ENCODE measurements at places on chromosomes 16 and 17.

- no peak for DNase-seq
Observed at GRCh38 chr16:56697456-56698155, 15.3 kb downstream of the MT1X start.

DNA sequence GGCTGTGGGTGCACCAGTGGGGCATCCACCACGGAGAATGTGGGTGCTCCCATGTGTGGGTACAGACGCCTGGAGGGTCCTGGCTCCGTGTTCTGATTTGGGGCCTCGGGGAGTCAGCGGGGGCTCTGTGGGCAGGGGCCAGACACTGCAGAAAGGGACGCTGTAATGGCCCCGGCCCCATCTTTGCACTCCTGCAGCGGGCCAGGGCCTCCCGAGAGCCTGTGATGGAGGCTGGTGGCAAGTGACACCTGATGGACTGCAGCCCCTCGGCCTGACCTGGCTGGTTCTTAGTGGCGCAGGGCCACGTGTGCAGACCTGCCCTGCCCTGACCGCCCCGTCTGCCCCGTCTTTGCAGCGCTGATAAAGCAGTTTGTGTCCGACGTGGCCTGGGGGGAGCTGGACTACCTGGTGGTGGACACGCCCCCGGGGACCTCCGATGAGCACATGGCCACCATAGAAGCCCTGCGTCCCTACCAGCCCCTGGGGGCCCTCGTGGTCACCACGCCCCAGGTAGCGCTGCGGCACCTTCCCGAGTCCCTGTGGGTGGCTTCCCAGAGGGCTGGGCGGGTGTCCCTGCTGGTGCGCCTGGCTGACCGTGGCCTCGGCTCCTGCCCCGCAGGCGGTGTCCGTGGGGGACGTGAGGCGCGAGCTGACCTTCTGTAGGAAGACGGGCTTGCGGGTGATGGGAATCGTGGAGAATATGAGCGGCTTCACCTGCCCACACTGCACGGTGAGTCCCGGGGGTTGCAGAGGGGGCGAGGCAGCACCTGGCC lies 4.7 kb downstream of the NUBP2 start:
- DNase-seq: no peak

- no peak for DNase-seq
Observed at GRCh38 chr16:50567651-50568050, 19.5 kb downstream of the NKD1 start.

- DNase-seq: no peak
Observed at GRCh38 chr17:77719806-77720205, 238.7 kb upstream of the TNRC6C start.

DNA sequence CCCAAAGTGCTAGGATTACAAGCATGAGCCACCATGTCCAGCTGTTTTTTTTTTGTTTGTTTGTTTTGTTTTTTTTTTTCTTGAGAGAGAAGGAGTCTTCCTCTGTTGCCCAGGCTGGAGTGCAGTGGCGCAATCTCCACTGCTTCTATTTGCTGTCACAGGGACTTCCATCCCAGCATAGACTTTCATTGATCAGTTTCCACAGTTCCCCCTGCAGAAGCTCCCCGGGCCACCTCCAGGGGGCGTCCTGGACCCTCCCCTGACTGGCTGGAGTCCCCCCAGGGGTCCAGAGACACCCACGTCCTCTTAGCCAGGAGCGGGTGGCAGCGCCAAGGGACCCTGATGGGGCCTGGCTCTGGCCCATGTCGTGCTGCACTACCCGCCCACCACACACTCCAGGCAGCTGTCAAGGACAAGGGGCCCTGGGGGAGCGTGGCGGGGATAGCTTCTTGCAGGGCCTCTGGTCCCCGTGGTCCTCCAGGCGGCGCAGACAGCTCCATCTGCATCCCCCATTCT lies 3.1 kb upstream of the NPW start:
- DNase-seq: no peak

DNA sequence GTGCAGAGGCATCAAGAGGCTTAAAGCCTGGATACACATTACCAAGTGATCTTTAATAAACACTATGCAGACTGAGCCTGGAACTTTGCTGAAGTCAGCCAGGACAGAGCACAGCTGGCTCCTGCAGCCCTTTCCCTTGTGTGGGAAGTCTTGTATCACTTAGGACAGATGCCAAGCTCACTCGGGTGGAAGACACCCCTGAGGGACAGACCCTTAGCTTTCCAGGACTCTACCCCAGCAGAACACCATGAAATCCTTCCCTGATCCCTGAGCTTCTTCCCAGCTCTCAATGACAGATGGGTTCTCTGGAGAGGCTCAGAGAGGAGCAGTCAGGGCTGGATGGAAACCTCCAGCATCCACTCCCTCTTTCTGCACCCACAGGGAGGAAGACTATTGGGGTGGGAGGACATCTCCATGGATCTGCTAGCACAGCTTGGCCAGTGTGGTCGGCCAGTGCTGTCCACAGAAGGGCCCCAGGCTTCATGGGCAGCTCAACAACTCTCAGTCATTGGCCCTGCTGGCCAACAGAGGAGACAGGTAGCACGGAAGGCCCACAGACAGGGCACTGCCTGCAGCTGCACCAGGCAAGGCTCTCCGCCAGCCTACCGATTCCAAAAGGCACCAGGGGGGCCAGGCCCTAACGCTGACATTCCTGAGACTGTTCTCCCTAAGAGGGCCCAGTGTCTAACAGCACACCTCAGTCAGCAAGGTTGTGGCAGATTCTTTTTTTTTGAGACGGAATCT lies 15.9 kb downstream of the RAB5C start:
- no peak for DNase-seq

DNA sequence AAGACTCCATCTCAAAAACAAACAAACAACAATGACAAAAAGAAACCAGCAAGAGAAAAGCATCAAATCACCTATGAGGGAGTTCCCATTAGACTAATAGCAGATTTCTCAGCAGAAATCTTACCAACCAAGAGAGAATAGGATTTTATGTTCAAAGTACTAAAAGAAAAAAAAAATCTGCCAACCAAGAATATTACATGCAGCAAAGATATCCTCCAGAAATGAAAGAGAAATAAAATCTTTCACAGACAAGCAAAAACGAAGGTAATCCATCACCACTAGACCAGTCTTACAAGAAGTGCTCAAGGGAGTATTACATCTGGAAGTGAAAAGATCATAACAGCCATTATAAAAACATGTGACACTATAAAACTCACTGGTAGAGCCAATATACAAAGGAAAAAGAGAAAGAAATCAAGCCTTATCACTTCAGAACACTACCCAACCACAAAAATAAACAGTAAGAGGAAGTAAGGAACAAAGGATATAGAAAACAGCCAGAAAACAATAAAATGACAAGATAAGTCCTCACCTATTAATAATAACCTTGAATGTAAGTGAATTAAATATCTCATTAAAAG lies 66.3 kb downstream of the STX8 start:
- no peak for DNase-seq

GRCh38 chr17:82229698-82230608 lies 1.1 kb downstream of the SLC16A3 start:
- DNase-seq: no peak

DNA sequence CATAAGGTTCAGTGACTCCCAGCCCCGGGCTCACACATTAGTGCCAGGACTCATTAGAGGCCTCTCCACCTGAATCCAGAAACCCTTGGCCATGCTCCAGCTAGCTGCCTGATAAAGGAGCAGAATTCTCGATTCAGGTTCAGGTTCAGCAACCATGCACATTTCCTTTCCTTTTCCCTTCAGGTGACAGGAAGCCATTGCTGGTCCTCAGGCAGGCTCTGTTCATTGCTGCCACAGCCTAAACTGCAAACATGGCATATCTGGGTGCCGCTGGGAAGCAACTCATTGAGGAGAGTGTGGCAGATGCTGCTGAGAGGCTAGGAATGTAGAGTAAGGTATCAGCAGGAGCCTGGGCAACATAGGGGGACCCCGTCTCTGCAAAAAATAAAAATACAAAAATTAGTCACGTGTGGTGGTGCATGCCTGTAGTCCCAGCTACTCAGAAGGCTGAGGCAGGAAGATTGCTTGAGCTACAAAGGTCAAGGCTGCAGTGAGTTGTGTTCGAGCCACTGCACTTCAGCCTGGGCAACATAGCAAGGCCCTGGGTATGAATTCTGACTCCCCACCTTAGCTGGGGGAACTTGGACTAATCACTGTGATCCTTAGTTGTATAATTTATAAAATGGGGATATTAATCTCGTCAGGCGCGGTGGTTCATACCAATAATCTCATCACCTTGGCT lies 28.7 kb downstream of the ARL4D start:
- no peak for DNase-seq

GRCh38 chr17:78029697-78030096 lies 71.2 kb downstream of the TNRC6C start:
- no peak for DNase-seq

DNA sequence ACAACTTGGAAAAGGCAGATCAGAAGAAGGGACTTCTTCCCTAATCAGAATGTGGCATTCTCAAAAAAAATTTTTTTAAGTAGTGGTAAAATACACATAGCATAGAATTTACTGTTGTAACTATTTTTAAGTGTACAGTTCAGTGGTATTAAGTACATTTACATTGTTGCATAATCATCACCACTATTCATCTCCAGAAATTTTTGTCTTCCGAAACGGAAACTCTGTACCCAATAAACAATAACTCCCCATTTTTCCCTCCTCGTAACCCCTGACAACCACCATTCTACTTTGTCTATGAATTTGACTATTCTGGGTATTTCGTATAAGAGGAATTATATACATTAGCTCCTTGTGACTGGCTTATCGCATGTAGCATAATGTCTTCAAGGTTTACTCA lies 18.9 kb downstream of the METTL9 start:
- DNase-seq: no peak

GRCh38 chr16:8963010-8963820 lies 491 bp downstream of the USP7 start:
- no peak for DNase-seq

GRCh38 chr16:87534030-87534653 lies 41.3 kb upstream of the ZCCHC14 start:
- no peak for DNase-seq

GRCh38 chr16:80940069-80940856 lies 66.4 kb downstream of the CMC2 start:
- no peak for DNase-seq

DNA sequence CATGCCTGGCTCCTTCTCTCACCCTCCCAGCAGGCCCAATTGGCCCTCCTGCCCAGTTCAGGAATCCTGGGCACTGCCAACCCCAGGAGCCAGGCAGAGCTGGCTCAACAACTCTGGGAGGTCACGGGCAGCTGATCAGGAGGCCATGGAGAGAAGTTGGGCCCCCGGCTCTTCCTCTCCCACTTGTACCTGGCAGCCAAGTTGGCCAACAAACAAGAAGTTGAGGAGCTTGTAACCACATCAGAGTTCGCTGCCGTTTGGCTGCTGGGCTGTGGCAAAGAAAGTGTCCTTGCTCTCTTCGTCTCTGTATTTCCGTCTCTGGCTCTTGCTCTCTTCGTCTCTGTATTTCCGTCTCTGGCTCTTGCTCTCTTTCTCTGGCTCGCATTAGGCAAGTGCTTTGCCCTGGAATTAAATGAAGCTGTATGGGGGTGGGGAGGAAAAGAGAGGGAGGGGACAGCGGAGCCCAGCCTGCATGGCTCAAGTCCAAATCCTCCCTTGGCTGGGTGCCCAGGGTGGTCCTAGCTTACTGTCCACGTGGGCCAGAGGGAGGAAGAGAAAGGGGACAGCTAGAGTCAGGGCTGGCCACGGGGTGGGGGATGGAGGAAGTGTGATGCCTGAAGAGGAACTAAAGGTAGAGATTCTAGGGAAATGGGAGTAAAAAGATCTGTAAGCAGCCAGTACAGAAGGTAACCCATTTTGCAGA lies 7.8 kb upstream of the TMEM132E start:
- no peak for DNase-seq

GRCh38 chr16:78796221-78796866 lies 696.9 kb downstream of the WWOX start:
- no peak for DNase-seq

DNA sequence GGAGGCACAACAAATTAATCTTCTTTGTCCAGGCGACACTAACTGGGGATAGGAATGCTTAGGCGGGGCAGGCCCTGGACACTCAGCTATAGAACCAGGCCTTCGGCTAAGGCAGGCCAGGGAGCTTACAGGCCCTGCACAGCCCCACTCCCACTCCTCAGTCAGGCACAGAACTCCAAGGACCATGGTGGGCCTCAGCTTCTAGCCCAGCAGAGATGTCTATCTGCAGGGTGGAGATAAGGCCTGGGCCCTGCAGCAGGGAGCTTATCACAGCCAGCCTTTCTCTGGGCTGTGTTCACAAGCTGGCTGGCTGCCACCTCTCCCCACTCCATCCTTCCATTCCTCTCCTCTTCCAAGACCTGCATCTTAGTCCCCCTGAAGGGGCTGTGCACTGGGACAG lies 68.1 kb downstream of the TMEM132E start:
- DNase-seq: no peak

DNA sequence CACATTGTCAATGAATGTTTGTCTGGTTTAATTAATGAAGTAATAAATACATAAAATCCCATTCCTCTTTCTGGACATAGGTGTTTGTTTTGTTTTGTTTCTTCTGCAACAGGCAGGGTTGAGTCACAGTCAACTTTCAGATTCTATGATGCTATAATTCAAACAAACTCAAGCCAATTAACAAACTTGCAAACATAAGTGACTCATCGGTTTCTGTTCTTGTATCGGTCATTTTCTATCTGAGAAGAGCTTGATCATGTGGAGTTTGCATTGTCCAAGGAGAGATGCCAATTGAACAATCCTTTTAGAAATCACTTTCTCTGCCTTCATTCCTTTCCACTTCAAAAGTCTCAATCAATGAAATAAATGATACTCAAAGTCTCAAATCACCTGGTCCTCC lies 294.2 kb upstream of the C16orf82 start:
- no peak for DNase-seq

- DNase-seq: no peak
Observed at GRCh38 chr16:79508294-79508693, 92.2 kb downstream of the MAF start.

DNA sequence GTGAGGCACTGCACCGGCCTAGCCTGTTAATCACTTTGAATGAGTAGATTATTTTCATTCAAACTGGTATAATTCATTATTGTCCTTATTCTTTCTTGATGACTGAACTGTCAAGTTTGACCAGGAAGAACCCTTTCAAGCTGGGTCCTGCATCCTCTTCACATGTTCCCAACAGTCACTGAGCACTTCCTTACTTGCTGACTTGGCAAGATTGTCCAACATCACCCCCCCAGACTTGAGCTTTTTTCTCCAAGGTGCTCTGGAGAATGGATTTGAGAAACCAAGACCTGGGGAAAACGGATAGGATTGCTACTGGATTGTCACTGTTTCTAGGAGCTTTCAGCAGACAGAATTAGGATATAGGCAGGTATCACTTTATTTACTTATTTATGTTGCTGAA lies 55.1 kb upstream of the GSG1L start:
- DNase-seq: no peak

DNA sequence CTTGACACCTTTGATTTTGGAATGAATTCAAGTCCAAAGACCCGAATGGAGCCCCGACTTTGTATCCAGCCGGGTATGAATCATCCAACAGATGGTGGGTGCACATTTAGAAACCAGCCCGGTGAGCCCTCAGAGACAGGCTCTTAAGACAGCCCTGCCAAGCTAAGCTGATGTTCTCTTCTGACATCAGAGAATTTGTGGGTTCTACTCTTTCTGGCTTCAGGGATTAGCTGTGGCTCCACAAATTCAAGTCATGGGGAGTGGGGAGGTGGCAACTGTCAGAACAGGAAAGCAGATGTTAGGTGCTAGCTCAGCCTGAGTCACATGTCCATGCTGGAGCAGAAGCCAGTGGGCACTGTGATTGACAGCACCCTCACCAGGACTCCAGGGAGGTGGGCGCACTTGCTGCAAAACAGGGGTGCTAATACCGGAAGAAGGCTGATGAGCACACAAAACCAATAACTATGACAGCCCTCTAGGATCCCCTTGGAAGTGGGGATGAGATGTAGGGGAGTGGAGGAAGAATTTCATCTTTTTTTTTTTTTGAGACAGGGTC lies 31.4 kb upstream of the XYLT2 start:
- no peak for DNase-seq

- no peak for DNase-seq
Observed at GRCh38 chr16:77991701-77992100, 30.6 kb upstream of the CLEC3A start.
